A549 treated with CpdA at 1 μM for 4 hours (cell line): ENCODE measurements at places on chromosomes 16 and 17. TPM values are rescaled to one million over a fixed set of nuclear protein-coding genes. Genes with fewer than 3 reads are reported as not detected.

The HCRT gene
- total RNA-seq: 0.10 TPM in 1 of 5 replicates, not detected in the others

The GNPTG gene
- total RNA-seq: 24.2 to 38.2 TPM (median 34.7 TPM) in 5 replicates

The SMPD3 gene
- total RNA-seq: 0.09 to 0.48 TPM (median 0.32 TPM) in 5 replicates

The RHBDL1 gene
- total RNA-seq: 1.0 to 1.6 TPM (median 1.5 TPM) in 5 replicates

The NCOR1 gene
- total RNA-seq: 70.0 to 83.2 TPM (median 74.7 TPM) in 5 replicates

The SNRNP25 gene
- total RNA-seq: 59.6 to 78.0 TPM (median 75.6 TPM) in 5 replicates

The KCTD19 gene
- 0.06 to 0.46 TPM (median 0.22 TPM) in 5 replicates for total RNA-seq

The TP53TG3 gene
- 0.49 to 1.1 TPM (median 0.63 TPM) in 4 of 5 replicates, not detected in the other for total RNA-seq

The TMEM238L gene
- total RNA-seq: not detected in 5 replicates

The TMEM204 gene
- total RNA-seq: not detected in 5 replicates

The CCL16 gene
- not detected in 5 replicates for total RNA-seq

The ABCA6 gene
- total RNA-seq: 0.02 TPM in 1 of 5 replicates, not detected in the others

The PDE6G gene
- total RNA-seq: 1.6 to 2.5 TPM (median 1.7 TPM) in 5 replicates

The FOXN1 gene
- total RNA-seq: 0.02 to 0.20 TPM (median 0.04 TPM) in 3 of 5 replicates, not detected in the others

The ENPP7 gene
- not detected in 5 replicates for total RNA-seq

The CTRL gene
- total RNA-seq: 1.6 to 2.7 TPM (median 1.8 TPM) in 5 replicates

The CIAO3 gene
- total RNA-seq: 16.7 to 26.8 TPM (median 22.7 TPM) in 5 replicates

The FAM171A2 gene
- 2.4 to 4.5 TPM (median 4.1 TPM) in 5 replicates for total RNA-seq

The KRTAP4-6 gene
- total RNA-seq: not detected in 5 replicates

The SYT17 gene
- total RNA-seq: 9.7 to 13.3 TPM (median 11.9 TPM) in 5 replicates

The ETV4 gene
- 46.0 to 51.3 TPM (median 49.7 TPM) in 5 replicates for total RNA-seq

The TUBB3 gene
- 177 to 263 TPM (median 233 TPM) in 5 replicates for total RNA-seq

The CBX8 gene
- total RNA-seq: 14.3 to 24.2 TPM (median 22.3 TPM) in 5 replicates

The HBA1 gene
- total RNA-seq: 0.91 to 1.6 TPM (median 1.3 TPM) in 5 replicates

The CAMKK1 gene
- 14.9 to 16.2 TPM (median 15.7 TPM) in 5 replicates for total RNA-seq

The YPEL2 gene
- total RNA-seq: 1.6 to 3.4 TPM (median 3.2 TPM) in 5 replicates

The KRT20 gene
- total RNA-seq: 0.17 to 0.52 TPM (median 0.26 TPM) in 5 replicates

The RDM1 gene
- total RNA-seq: 2.6 to 3.4 TPM (median 2.8 TPM) in 5 replicates

The CLEC19A gene
- 0.06 to 0.16 TPM (median 0.13 TPM) in 4 of 5 replicates, not detected in the other for total RNA-seq

The KLHL36 gene
- 16.4 to 25.1 TPM (median 19.8 TPM) in 5 replicates for total RNA-seq

The ERN2 gene
- 0.03 TPM in 1 of 5 replicates, not detected in the others for total RNA-seq

The KRTAP2-2 gene
- total RNA-seq: not detected in 5 replicates

The LRRC37B gene
- 8.7 to 11.8 TPM (median 10.6 TPM) in 5 replicates for total RNA-seq

The NOTUM gene
- total RNA-seq: 0.23 to 0.60 TPM (median 0.38 TPM) in 5 replicates

The SHCBP1 gene
- 33.8 to 43.0 TPM (median 37.2 TPM) in 5 replicates for total RNA-seq
